Stimulated activated CD8-positive, alpha-beta memory T cell treated with anti-CD3 and anti-CD28 coated beads, Interleukin-7, amount 100 ng/mL, for 1 hour (primary cell): ENCODE measurements at places on chromosomes 3 and 15.

DNA sequence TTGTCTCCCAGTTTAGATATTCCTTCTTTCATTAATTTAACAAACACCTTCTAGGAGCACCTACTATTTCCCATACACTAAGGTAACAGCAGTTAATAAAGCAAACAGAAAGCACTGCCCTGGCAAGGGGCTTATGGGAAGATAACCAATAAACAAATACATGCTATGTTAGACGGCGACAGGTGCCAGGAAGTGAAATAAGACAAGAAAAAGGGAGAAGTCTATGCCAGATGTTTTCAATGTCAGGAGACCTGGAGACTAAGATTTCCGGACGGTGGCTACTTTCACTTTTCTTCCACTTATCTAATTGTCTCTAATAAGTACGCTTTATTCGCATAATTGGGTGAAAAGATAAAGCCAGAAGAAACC lies 32.5 kb upstream of the ZNF445 start:
- DNase-seq = no peak

- DNase-seq = no peak
Measured at GRCh38 chr3:131555456-131555855, 52.7 kb upstream of the MRPL3 start.

DNA sequence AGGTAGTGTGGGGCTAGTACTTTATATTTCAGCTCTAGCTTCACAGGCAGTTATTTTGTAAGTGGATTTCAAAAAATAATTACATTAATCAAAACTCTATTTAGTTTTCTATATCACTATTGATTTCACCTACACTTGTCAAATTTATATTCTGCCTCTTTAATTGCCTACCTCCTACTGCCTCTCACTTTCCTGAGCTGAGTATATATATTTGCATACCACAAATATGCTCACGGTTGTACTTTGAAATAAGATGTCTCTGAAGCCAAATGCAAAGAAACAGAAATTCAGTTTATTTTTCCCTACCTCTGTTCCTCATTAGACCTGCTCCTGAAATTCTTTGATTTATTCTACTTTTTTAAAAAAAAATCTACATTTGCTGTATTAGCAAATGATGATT lies 309.3 kb upstream of the TGFBR2 start:
- no peak for DNase-seq

DNA sequence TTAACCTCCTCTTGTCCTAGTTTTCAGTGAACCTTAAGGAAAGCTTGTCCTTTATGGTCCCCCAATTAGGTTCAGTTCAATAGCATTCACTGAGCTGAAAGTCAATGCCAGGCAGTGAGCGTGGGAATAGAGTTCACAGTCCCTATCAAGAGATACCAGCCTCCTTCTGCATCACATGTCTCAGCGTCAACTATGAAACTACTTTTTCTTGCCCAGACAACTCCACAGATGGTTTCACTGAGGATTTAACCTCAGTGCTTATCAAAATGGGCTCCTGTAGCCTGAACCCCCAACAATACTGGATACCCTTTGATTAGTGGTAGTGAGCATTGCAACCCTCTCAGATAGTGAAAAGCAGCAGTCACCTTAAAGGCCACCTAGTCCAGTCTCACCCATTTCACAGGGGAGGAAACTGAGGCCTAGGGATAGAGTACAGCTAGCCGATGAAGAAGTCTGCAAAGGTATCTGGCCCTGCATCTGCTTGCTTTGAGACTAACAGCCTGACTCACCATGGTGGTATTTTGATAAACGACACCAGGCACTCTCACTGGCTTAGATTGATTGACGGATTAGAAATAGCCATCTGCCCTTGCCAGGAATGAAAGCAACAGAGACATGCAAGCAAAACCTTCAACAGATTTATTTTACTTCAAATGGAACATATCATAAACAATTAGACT lies 1.6 kb upstream of the UBA3 start:
- DNase-seq = no peak

DNA sequence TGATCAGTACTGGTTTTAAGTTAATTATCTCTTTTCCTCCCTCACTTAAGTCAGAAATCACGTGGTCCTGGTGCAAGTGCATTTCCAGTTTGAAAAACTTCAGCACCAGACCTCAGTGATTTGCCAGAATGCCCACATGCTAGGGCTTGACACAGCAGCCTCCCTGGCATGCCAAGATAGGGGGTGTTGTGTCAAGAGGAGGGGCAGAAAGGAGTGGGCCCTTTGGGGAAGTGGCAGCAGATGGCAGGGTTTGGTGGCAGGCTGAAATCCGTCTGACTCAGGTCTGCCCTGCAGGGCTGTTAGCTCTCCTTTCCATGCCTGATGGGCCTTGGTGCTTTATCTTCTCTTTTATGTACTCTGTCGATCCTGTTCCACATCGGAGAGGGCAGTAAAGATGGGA lies 23.4 kb downstream of the PXK start:
- no peak for DNase-seq

DNA sequence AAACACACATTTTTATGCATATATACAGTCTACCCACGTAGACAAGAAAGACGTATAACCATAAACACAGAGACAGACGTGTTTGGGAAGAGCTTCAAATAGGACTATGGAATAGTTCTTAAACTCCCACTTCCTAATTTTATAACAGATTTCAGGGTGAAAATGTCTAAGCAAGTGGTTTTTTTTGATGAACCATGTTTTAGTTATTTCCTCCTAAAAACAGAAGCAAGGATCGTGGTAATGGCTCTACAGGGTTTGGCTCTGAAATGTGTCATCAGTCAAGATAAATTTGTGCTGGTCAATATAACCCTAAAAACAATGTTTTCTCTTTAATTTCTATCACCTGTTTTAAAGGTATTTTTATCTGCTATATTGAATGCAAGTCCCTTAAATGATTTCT lies 58.2 kb downstream of the FMN1 start:
- no peak for DNase-seq

- no peak for DNase-seq
Measured at GRCh38 chr3:111919370-111920065, 59.3 kb upstream of the ABHD10 start.
